T follicular helper cell (primary cell): ENCODE measurements at places on chromosomes 13 and 19.

DNA sequence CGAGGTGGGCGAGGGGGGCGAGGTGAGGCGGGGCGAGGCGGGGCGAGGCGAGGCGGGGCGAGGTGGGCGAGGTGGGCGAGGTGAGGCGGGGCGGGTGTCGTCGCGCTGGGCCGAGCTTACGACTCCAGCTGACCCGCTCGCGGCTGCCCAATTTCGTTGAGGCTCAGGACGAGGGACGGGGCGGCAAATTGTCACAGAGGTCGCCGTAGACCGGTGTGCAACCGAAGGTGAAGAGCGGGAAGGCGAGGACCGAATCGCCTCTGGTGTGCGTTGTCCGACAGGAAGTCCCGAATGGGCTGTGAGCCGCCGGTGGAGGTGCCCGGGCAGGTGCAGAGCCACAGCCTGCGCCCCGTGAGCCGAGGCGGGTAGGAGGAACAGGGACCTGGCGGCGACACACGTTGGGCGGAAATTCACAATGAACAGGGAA, at the start of gene LACC1:
Gene LACC1, plus strand, starts transcription at position 150 of the 427 bp plus-strand sequence. CDS start 1,082 bp downstream, outside the sequence.
- no peak for DNase-seq

DNA sequence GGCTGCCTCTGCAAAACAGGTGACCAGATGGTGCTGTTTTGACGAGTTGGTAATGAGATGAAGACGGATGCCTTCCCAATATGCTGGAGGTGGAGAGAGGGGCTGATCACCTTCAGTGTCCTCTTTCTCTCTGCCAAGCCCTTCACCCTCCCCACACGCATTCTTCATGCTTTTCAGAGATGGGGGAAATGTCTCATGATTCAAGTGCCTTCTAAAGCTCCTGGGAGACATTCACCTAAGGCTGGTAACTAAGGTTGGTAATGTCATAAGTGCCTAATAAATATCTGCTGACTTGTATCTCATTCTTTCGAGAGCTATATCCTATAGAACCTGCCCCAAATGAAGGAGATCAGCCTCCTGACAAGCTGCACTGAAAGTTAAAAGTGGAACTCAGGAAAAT, 86.2 kb upstream of the MBNL2 start:
- DNase-seq = no peak

DNA sequence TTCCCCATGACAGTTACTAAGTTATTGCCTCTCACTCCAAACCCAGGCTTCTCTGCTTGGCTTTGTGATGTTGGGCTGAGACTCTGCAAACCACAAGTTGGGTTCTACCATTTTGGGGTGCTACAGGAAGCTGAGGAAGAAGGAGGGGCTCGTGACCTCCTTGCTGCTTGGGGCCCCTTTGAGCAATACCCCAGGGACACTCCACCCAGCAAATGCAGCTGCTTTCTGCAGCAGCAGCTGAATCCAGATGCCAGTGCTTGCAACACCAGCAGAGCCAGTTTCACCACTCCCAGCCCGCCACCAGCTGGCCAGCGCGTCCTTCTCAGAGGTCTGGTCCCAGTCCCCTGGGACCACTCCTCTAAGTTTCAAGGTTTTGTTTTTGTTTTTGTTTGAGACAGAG, 22.0 kb upstream of the UBAC2 start:
- DNase-seq = no peak

- DNase-seq = no peak
Observed at GRCh38 chr13:105545811-105546210, 989.7 kb downstream of the EFNB2 start.

- no peak for DNase-seq
Observed at GRCh38 chr13:85728811-85729210, 70.4 kb downstream of the SLITRK6 start.
